ENCODE measurements at places on chromosomes 6 and 20.

GRCh38 chr20:41110930-41111577 lies 26.3 kb upstream of the PLCG1 start:
- no peak for DNase-seq

GRCh38 chr20:58547623-58548475 lies 32.6 kb upstream of the APCDD1L start:
- no peak for DNase-seq

- no peak for DNase-seq
These were observed 113.1 kb downstream of the C6orf58 start for GRCh38 chr6:127690092-127690491.

GRCh38 chr20:43919686-43920403 lies 5.2 kb downstream of the TOX2 start:
- no peak for DNase-seq

- peak; percentile 54 for DNase-seq
These were observed 82.8 kb downstream of the TNFAIP3 start for GRCh38 chr6:137949686-137950390.

DNA sequence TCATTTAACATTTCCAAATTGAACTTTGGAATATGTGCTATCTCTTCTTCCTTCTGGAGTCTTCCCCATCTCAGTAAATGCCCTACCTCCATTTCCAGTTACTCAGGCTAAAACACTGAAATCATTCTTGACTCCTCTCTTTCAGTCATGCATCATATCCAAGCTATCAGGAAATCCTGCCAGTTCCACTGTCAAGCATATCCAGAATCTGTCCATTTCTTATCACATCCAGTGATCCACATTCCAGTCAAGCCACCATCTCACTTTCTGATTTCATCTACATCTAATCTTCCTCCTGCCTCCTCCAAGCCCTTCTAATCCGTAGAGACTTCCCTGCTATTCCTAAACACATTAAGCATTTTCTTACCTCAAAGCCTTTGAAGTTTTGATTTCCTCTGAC lies 15.3 kb upstream of the TBC1D32 start:
- no peak for DNase-seq

GRCh38 chr6:168658059-168658458 lies 217.1 kb downstream of the SMOC2 start:
- DNase-seq = peak; percentile 8

DNA sequence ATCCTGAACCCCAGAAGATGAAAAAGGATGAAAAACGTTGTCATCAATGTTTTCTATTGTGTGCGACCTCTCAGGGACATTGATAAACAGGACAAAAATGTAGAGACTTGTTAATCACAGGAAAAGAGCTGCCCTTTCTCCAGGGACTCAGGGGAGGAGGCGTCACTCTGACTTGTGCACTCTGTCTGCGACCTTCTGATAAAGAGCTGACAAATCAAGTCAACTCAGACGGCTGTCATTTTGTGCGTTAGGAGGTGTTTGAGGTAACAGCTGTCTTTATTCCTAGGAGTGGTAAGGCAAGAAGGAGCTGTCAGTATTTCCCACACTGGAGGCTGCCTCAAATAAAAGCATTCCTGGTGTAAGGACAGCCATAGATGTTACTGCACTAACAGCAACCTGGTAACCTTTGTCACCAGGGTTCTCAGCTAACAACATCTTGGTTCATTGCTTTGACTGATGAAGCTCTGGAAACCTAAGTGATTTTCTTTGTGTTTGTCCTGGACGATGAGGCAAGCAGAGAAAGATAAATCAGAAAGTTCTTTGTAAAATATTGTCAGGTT lies 38.6 kb upstream of the NXT1 start:
- DNase-seq = no peak

GRCh38 chr6:17093686-17094085 lies 8.2 kb upstream of the STMND1 start:
- DNase-seq = peak; percentile 20

DNA sequence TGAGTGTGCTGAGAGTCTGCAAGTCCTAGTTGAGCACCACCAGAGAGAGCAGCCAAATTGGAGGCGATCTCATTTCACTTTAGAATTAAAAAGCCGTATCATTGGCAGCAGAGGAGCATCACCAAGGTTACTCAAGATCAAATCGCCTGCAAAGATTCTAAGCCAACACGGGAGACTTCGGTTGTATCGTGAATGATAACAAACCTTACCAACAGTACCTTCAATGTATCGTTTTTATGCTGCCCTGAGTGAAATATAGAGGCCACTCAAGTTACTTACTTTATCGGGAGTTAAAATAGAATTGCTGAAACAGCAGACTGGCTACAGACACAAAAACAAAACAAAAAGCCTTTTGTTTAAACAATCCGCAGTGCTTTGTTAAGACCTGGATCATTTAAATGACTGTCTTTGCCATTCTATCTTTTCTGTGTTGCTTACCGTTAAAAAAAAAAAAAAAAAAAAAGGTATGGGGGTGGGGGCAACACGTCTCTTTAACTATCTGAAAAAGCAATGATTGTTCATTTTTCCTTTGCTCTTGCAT lies 14.2 kb downstream of the NHSL1 start:
- DNase-seq = no peak

- DNase-seq = no peak
These were observed 97.0 kb downstream of the KCNB1 start for GRCh38 chr20:49385465-49385864.

DNA sequence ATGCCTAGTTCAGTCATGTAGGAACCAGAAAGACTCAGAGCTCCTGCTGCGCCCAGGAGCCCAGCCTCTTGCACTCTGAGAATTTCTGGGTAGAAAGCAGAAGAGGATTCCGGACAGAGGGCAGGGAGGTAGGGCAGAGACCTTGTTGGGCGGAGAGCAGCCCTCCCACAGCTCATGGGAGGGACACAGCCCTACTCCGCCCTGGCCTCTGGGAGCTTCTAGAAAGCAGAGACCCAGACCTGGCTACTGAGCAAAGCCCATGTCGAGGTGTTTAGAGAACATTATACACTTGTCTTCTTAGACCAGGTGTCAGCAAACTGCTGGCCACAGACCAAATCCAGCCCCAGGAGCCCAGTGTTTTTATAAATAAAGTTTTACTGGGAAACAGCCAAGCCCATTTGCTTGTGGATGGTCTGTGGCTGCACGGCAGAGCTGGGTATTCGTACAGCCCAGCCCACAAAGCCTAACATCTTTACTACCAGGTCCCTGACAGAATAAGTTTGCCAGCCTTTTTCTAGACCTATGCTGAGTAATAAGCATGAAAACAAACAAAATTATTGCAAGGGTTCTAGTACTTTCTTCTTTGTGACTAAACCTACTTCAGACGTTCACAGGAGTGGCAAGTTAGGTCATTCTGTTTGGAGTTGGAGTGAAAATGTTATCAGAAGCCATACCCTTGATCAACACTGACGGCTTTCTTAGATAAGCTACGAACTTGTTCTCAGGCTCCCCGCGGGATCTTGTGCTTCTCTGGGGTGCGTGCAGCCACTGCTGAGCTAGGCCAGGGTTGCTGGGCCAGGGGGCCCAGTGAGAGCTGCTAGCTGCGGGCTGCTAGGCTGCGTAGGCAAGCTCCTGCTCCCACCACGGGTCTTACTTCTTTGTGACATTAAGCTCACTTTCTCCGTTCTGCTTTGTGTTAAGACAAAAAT lies 235.1 kb upstream of the FOXQ1 start:
- no peak for DNase-seq

DNA sequence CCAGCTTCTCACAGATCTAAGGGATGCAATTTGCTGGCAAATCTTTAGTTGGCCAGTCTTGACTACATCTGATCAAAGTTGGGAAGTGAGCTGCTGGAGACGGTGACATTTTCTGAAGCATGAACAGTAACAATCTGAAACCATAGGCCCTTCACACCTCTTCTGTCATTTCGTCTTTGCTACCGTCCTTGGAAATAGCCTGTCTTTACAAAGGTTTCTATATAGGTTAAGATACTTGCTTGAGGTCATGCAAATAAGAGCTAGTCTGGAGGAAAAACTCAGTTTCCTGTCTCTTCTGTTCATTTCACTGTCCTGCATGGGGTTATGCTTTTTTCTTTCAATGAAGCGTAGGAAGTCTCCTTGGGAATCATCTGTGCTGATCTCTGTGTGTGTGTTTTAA lies 55.6 kb downstream of the CARMIL1 start:
- no peak for DNase-seq

- DNase-seq = no peak
These were observed 103.6 kb downstream of the JPH2 start for GRCh38 chr20:44083220-44083933.

- DNase-seq = no peak
These were observed 104.8 kb downstream of the GJA1 start for GRCh38 chr6:121540210-121540609.

DNA sequence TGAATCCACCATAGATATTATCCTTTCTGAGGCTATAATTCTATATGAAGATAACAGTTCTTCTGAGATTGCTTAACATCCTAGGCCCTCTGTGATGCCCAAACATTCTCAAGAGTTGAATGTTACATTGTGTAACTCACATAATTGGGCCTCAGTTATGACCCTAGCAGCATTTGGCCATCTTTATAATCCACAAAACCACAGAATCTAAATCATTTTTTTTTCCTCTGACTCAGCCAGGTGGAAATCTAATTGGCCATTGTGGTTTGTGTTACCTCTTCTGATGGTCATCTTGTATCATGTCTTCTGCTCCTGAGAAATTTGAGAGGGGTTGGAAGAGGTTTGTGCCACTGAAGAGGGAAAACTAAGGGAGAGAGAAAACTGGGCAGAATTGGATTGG lies 99.5 kb downstream of the LINC00237 start:
- DNase-seq = no peak

GRCh38 chr20:10306440-10307358 lies 88.1 kb downstream of the SNAP25 start:
- DNase-seq = no peak

DNA sequence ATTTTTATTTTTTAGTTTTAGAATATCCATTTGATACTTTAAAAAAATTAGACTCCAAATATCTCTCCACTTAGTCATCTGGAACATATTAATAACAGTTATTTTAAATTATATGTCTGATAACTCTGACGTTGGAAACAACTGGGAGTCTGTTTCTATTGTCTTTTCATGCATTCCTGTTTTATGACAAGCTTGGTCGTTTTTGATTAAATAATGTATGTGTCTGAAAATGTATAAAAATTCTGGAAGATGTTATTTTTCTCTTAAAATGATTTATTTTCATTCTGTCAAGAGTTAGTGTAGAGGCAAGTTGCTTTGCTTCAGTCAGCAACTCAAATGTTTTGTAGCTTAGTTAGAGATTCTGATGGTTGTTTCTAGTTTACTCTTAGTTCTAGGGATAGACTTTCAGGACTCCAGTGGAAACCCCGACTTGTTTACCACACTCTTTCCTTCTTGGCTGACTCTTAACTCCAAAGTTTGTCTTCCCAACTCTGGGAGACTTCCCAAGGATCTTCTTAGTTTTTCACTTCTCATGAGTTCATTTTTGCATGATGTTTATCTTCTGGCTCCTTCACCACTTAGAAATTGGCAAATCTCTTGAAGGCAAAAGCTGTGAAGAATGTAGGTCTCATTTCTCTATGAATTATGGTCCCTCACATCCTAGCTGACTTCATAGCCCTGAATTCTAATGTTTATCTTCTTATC lies 190.9 kb downstream of the LAMA2 start:
- no peak for DNase-seq

DNA sequence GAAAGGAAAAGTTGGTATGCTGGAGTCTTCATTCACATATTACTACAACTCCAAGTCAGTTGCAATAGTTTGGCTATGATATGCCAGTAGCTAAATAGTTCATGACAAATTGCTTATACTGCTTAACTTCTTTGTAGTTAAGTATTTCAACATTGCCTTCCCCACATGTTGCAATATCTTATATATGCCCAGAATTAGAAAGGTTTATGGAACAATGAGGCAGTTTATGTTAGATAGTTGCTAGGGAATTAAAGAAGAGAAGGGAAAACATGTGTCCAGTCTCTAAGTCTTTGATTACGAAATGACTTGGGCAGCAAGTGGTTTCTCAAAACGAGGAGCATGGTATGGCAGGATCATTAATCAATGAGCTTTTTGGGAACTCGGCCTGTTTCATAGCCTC lies 145.8 kb downstream of the PLCB4 start:
- DNase-seq = no peak
